ENCODE measurements at places on chromosomes 3 and 15. TPM values are rescaled to one million over a fixed set of nuclear protein-coding genes. Genes with fewer than 3 reads are reported as not detected.
A peak's percentile ranks its signal among the peaks of the same experiment; 100 is the strongest.

The HIGD2B gene
- 0.21 TPM for total RNA-seq

The SMCO1 gene
- not detected for total RNA-seq

The MUSTN1 gene
- 0.49 TPM for total RNA-seq

DNA sequence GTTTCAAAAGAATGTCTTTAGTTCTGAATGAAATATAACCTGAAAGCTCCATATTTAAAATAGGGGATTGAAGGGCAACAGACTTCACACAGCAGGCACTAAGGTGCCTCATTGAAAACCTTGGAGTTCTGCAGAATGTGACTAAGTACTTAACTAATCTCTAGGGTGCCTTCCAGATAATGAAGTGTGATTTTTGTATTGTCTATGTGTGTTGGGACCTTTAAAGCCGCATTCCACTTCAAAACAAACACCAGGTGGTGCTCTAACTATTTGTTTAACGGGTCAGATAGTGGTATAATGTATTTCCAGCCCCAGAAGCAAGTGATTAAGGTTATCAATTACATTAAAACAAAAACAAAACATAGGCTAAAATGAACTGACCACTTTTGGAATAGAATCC lies 28.0 kb downstream of the TFG start:
- H3K36me3 ChIP-seq, result peaks cover 86% of the 10 kb centered on the region
- H3K27ac ChIP-seq, result no peak overlapping the region
- H3K4me3 ChIP-seq, result no peak overlapping the region
- no peak for DNase-seq
- no peaks in the 10 kb centered on the region for H3K27me3 ChIP-seq
- no peaks in the 10 kb centered on the region for H3K4me1 ChIP-seq

DNA sequence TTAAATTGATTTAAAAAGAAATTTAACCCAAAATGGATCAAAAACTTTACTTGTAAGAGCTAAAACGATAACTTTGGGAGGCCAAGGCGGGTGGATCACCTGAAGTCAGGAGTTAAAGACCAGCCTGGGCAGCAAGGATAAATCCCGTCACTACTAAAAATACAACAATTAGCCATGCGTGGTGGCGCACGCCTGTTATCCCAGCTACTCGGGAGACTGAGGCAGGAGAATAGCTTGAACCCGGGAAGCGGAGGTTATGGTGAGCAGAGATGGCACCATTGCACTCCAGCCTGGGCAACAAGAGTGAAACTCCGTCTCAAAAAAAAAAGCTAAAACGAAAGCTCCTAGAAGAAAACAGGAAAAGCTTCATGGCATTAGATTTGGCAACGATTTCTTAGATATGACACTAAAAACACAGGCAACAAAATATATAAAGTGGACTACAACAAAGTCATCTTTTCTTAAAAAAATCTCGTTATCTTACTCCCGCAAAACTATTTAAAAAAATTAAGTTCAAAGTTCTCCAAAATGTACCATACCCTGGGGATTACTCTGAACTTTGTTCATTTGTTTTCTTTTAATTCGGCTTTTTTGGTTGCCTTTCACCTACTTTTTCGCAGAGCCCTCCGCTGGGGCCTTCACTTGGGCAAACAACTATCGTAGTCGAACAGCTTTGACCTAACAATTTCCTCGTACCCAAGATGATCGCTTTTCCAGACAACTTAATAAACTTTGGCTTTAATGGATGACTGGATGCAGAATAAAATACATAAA lies 2.9 kb downstream of the HDDC3 start:
- peak overlapping the region; percentile 99 for H3K27ac ChIP-seq
- no peaks in the 10 kb centered on the region for H3K36me3 ChIP-seq
- peak; percentile 39 for DNase-seq
- H3K27me3 ChIP-seq, result no peaks in the 10 kb centered on the region

GRCh38 chr3:107272471-107272870 lies 104.8 kb upstream of the CCDC54 start:
- no peaks in the 10 kb centered on the region for H3K27me3 ChIP-seq
- no peaks in the 10 kb centered on the region for H3K36me3 ChIP-seq
- H3K4me3 ChIP-seq, result no peak overlapping the region
- DNase-seq, result no peak
- no peaks in the 10 kb centered on the region for H3K4me1 ChIP-seq

DNA sequence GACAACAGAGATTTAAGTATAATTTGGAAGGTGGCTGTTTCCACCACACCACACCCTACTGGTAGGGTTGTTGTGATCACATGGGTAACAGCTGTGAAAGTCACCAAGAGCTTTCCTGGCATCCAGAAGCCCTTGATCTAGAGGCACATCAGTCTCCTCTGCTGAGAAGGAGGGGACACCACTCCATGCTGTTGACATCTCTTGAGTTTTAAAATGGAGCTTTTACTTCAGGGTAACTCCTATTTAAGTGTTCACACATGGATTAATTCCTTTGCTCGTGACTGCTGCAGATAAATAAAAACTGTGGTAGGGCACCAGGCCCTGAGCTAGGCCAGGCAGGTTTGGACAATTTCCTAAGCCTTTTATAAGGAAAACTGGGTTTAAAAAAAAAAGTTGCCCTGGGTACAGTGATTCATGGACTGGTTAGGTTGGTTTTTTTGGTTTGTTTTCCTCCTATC lies 7.5 kb downstream of the EXOSC7 start:
- H3K4me1 ChIP-seq, result no peaks in the 10 kb centered on the region
- no peaks in the 10 kb centered on the region for H3K36me3 ChIP-seq
- no peaks in the 10 kb centered on the region for H3K27me3 ChIP-seq
- H3K27ac ChIP-seq, result no peak overlapping the region
- H3K4me3 ChIP-seq, result no peak overlapping the region

DNA sequence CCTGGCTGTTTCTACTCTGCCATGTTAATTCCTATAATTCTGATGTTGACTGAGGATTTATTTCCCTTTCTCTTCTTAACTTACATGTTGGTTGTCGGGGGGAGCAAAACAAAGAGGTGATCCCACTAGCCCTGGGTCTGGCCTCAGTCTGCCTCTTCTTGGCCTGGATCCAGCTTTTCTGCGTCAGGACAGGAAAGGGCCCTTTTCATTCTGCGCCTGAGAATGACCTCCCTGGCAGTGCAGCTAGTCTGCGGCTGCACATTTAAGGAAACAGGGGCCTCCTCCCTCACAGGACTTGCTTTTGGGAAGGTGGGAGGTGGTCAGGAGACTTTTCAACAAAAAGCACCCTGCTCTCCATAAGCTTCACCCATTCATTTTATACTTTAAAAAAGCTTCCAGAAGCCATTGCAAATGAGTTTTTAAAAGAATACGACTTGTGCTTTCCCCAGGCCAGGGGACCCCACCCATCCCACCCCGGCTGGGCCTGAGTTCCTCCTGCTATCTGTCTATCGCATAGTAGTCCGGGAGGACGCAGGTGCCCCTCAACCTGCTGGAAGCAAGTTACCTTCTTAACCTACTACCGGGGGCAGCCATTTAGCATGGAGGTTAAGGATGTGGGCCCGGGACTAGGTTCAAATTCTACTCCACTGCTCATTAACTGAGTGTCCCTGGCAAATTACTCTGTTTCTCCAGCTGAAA lies 21.3 kb upstream of the EHD4 start:
- H3K27me3 ChIP-seq, result no peaks in the 10 kb centered on the region
- H3K4me1 ChIP-seq, result no peaks in the 10 kb centered on the region
- no peak for DNase-seq
- no peak overlapping the region for H3K27ac ChIP-seq
